ENCODE measurements at places on chromosomes 7 and 10. TPM values are rescaled to one million over a fixed set of nuclear protein-coding genes. Genes with fewer than 3 reads are reported as not detected.

AKR1C4 gene
- not detected for total RNA-seq

FAM25G gene
- not detected for total RNA-seq

SPDYE11 gene
- total RNA-seq, result 0.06 TPM

OR6V1 gene
- not detected for total RNA-seq

ZNF394 gene
- 25.3 TPM for total RNA-seq

IQUB gene
- 5.9 TPM for total RNA-seq

SLC13A1 gene
- total RNA-seq, result not detected

TMEM236 gene
- 0.44 TPM for total RNA-seq

GPRIN2 gene
- 9.3 TPM for total RNA-seq

ESYT2 gene
- 69.6 TPM for total RNA-seq

NRG3 gene
- 24.5 TPM for total RNA-seq

SLC13A4 gene
- total RNA-seq, result 50.2 TPM

GFRA1 gene
- 109 TPM for total RNA-seq

ZNF735 gene
- not detected for total RNA-seq

ANK3 gene
- 101 TPM for total RNA-seq

PBLD gene
- 7.9 TPM for total RNA-seq

LRRC61 gene
- total RNA-seq, result 8.1 TPM

MGAM2 gene
- 0.33 TPM for total RNA-seq

RAMP3 gene
- 8.9 TPM for total RNA-seq

FXYD4 gene
- total RNA-seq, result not detected

ABCB1 gene
- 39.2 TPM for total RNA-seq

VSTM2A gene
- 26.8 TPM for total RNA-seq

OGDHL gene
- total RNA-seq, result 23.3 TPM

CPEB3 gene
- total RNA-seq, result 29.3 TPM

TYW1 gene
- total RNA-seq, result 26.7 TPM

OR2A1 gene
- 0.10 TPM for total RNA-seq
